NCI-H187 treated with DMSO at 0.1 percent for 48 hours (cell line): ENCODE measurements at places on chromosomes 12 and 14.

GRCh38 chr12:105235732-105236476 is at the start of gene APPL2:
Gene APPL2, minus strand, starts transcription at chr12:105236174. Its CDS starts 162 bp downstream, at chr12:105236012.
- DNase-seq: peak; percentile 60

GRCh38 chr12:64752032-64752431 is 7.2 kb downstream of the GNS start:
- no peak for DNase-seq

GRCh38 chr12:101878243-101878821 is 952 bp downstream of the DRAM1 start:
- no peak for DNase-seq

GRCh38 chr14:69980457-69981425 is 101.5 kb downstream of the SMOC1 start:
- no peak for DNase-seq

DNA sequence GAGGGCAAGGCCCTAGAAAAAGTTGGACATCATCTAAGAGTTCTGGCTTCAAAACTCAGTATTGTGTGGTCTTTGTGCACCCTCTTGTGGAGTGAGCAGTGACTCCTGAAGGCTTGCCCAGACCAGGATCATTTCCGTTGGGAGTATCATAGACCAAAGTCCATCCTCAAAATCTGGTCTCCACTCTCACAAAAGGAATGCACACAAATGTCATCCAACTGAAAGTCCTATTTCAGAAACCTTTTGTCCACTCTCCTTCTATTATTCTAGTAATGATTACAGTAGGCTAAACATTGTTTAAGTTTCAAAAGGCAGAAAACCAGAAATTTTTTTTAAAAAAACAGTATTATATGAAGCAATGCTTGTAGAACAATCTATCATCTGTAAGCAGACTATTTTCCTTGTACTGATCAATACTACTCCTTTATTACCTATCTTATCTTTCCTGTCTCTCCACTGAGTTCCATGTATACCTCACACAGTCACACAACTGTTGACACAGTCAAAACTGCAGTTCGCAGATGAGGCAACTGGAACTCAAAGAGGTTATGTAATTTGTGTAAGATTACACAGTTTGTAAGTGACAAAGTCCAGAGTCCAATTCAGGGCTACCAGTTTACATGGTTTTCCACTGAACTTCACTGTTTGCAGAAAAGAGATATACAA is 41.4 kb downstream of the COX16 start:
- DNase-seq: no peak

GRCh38 chr12:127284021-127284420 is 982.9 kb upstream of the TMEM132C start:
- no peak for DNase-seq

DNA sequence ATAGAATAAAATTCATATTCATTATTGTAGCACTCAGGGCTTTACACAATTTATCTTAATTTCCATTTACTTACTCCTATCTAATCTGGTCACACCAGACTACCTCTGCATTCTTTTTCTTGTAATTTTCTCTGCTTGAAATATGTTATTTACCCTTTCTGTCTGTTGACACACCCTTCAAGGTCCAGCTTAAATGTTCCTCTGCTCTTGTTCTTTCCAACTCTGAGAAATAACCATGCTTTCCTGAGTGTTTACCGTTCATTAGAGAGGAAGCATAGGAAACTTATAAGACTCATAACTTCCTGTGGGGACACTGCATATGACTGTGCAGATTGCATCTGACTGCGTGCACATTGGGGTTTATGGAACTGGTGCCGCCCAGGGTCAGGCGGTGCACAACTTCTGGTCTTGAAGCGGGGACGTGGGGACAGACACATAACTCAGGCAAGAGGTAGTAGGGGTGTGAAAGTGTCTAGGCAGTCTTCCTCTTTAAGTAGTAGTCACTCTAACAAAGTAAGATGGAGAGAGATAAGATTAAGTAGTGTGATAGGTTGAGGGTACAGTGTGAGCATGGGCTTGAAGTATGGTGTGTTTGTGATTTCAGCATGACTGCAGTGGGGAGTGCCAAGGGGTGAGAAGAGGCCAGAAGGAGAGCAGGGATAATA is 42.6 kb upstream of the FOXJ2 start:
- DNase-seq: no peak

- no peak for DNase-seq
Measured at GRCh38 chr12:52615208-52615868, 3.0 kb downstream of the KRT73 start.

- no peak for DNase-seq
Measured at GRCh38 chr14:51603495-51603894, 48.2 kb upstream of the FRMD6 start.

- no peak for DNase-seq
Measured at GRCh38 chr12:53623548-53624385, 2.4 kb downstream of the ATF7 start.

GRCh38 chr14:70802379-70802778 is 6.9 kb downstream of the MAP3K9 start:
- DNase-seq: no peak

DNA sequence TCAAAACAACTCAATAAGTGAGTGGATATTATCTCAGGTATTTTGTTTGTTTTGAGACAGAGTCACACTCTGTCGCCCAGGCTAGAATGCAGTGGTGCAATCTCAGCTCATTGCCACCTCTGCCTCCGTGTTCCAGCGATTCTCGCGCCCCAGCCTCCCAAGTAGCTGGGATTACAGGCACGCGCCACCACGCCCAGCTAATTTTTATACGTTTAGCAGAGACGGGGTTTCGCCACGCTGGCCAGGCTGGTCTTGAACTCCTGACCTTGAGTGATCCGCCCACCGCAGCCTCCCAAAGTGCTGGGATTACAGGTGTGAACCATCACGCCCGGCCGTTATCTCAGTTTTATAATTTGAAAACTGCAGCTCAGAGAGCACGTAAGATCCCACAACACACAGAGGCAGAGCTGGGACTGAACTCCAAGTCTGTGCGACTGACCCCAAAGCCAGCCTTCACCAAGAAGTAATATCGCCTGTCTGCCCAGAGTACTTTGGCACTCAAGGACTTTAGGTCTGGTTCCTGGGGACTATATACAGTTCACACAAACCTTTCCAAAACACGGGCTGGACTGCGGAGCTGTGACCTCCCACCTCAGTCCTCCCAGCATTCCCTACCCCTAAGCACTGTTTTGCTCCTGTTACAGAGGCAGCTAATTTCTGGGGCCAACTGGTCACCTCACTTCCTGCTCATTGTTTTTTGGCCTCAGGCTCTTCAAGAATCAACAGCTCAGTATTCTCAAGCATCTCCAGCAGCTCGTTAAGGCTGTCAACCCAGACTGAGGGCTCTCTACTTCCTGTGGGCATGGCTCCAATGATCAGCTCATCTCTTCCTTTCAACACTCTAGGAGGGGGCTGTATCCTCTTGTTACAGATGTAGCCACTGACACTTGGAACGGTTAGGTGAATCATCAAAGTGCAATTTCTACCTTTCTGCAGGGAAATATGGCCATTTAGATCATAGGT is 22.5 kb downstream of the TESC start:
- DNase-seq: no peak

DNA sequence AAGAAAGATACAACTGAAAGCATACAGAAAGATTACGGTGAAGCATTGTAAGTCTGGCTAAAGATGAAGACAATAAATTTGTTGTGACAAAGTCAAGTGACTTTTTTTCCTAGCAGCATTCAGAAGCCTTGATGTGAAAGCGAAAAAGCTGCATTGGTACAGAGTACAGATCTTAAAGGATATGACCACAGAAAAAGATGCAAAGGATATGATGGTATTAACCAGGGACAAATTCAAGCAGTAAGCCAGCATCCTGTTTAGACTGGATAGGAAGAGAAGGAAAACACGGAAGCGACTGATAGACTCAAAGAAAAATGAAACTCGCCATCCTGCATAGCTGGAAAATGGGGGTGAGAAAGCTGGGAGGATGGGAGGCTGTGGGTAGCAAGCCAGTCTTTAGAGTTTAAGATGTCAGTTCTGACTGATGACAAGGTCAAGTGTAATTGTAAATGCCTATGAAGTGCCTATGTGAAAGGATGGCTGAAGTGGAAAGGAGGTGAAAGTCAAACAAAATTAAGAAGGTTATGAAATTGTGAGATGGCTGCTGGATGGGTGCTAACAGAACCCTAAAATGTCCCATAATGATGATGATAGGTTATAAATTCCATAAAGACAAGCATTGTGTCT is 92.4 kb downstream of the PHLDA1 start:
- DNase-seq: no peak

GRCh38 chr12:116630762-116631161 is 71.6 kb downstream of the MAP1LC3B2 start:
- no peak for DNase-seq

GRCh38 chr12:130427381-130427887 is 89.7 kb downstream of the PIWIL1 start:
- no peak for DNase-seq

- DNase-seq: no peak
Measured at GRCh38 chr12:94263011-94263811, 114.8 kb downstream of the PLXNC1 start.

GRCh38 chr12:107530701-107531100 is 154.9 kb upstream of the PWP1 start:
- DNase-seq: no peak

DNA sequence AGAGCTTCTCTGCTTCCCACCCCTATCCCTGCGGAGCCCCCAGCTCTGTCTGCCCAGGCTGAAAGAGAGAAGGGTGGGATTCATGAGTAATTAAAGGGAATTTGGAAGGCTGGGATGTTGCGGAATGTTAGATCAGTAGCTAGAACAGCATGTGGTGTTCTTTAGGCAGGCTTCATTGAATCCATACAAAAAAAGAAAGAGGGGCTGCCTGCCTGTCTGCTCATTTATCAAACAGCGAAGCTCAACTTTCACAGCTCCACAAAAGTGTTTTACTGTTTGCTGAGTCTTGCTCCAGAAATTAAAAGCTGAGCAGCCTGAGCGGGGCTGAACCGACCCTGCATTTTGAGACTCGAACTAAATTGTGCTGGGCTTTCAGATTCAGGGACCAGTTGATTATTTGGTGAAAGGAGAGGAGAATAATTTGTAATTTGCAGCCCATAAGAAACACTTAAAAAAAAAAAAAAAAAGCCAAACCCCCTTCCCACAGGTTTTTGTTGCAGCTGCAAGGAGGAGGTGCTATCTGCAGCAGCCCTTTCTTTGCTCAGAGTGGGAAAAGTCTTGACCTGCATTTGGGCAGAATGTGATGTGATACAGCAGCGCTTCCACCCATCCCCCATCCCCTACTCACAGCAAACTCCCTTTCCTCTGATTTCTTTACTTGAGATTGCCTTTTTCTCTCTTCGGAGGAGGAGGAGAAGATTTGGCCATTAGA is 89.7 kb downstream of the RFX4 start:
- DNase-seq: no peak

DNA sequence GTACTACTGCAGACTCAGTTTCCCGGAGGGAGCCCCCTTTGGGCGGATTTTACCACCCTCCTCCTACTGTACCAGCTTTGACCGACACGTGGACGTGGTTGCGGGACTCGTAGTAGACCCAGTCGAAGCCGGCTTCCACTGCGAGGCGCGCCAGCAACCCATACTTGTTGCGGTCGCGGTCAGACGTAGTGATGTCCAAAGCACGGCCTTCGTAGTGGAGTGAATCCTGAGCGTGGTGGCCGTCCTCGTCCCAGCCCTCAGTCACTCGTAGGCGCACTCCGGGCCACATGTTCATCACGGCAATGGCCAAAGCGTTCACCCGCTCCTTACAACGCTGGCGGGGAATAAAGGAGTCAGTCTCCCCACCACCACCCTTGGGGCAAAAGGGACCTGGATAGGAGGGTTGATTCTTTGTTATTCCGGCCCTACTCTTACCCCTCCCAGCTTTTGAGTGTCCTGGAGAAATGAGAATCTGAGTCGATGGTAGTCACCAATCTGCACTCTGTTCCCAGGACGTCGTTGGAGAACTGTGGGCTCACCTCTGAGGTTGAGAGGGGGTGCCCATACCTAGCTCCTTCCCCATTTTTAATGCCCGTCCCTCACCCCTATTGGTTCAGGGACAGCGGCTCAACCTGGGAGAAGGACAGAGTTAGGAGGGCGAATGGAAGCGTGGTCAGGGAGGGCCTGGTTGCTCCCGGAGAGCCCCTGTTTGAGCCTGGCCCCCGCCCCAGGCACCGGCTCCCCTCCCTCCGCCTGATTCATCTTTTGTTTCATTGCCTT is 3.4 kb downstream of the DHH start:
- DNase-seq: no peak

DNA sequence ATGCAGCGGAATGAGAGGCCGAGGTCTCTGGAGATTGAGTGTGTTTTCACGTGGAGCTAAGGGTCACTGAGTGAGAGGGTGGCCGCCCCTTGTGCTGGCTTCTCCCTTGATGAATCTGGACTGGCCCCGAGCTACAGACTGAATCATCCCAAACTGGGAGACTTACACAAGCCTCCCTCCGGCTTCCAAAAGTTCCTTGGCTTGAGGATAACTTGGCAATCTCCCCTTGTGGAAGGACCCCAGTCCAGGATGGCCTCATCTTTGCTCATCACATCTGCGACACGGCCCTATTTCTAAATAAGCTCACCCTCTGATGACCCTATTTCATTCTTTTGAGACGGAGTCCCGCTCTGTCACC is 41.5 kb upstream of the FBRSL1 start:
- DNase-seq: no peak

- DNase-seq: no peak
Measured at GRCh38 chr14:41642789-41643188, 36.1 kb downstream of the LRFN5 start.

DNA sequence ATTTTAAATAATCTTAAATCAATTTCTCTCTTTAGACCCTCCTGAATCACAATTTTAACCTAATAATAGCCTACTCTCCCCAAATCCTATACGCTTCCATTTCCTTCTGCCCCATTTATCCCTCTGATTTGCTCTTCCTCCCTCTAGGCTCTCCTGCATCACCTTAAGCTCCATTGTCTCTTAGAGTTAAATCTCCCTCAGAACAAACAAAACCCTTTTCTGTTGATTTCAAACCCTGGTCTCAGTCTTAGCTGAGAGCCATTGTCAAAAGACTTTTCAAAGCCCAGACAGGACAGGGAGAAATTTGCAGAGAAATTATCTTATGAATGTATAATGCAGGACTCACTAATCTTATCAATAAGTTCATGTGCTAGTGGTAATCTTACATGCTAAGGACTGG is 106.1 kb downstream of the C12orf75 start:
- DNase-seq: no peak

- DNase-seq: peak; percentile 29
Measured at GRCh38 chr14:77343662-77344061, 22.8 kb downstream of the GSTZ1 start.

DNA sequence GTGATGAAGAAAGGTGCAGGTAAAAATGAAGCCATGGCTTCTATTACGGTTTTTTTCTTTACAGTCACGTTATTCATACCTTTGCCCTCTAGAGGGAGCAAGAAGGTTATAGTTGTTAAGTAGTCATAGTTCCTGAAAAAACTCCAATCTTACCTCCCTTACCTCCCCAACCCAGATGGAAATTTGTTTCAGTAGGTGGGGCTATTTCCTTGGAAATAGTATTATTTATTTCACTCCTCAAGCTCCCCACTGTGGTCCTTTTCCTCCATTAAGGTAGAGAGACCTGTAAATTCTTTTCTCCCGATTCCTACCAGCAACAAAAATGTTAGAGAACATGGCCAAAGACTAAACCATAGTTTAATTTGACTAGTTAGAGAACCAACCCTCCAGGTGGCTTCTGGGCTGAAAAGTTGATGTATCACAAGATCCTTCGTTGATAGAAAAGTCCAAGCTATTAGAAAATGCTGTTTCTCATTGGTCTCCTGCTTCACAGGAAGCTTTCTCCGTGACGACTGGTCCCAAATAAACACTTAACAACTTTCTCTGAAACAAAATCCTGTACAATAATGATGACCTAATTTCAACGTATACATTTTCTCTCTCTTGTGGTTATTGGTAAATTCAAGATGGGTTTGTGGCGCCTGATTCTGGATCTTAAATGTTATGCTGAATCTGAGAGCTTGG is 43.5 kb downstream of the TMX1 start:
- DNase-seq: peak; percentile 84

GRCh38 chr12:123388177-123388950 is 4.4 kb downstream of the KMT5A start:
- DNase-seq: no peak
